ENCODE measurements at places on chromosomes 7 and 10.

DNA sequence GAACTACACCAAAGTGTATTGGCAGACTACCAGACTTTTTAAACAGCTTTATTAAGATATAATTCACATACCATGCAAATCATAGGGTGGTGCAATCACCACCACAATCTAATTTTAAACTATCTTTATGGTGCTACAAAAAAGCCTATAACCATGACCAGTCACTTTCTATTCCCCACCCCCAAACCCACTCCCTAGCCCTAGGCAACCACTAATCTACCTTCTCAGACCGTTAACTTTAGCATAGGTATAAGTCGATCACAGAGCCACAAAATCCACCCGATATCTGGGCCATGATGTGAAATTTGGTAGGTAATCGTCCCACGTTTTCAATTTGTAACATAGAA, 536 bp upstream of the POM121 start:
- DNase-seq: no peak

DNA sequence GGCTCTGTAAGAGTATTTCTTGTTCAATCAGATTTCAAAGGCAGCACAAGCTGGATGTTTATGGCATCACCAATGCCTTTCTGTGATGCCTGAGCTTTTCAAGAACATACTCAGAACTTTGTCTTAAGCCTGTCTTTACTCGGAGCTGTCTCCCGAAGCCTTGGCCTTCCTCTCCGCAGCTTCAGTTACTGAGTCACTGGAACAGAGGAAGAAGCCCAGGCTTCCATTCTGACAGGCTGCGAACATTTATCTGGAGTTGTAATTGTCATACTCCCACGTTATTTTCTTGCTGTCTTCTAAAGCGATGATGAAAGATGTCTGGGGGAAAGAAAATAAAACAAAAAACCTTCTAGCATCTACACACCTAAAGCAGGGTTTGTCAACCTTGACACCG, 43.9 kb downstream of the GRK5 start:
- DNase-seq: no peak

DNA sequence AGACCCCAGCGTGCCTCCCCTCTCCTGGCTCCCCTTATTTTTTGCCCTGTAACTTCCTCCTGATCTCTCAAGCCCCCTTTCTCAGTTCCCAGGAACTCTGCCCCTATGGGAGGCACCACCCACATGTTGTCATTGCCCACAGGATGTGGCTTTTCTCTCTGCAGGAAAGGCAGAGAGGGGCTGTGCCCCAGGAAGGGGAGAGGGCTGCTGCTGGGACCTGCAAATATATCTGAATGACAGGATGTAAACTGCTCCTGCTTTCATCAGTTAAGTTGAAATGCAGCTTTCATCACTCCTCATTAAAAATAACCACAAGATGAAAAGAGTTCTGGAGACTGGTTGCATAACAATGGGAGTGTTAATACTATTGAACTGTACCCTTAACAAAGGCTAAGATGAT, 103.3 kb downstream of the CLEC2L start:
- no peak for DNase-seq

GRCh38 chr7:130123501-130123900, 53.2 kb downstream of the KLHDC10 start:
- DNase-seq: no peak

- DNase-seq: no peak
These were observed 9.5 kb upstream of the RAMP3 start for GRCh38 chr7:45147858-45148652.

DNA sequence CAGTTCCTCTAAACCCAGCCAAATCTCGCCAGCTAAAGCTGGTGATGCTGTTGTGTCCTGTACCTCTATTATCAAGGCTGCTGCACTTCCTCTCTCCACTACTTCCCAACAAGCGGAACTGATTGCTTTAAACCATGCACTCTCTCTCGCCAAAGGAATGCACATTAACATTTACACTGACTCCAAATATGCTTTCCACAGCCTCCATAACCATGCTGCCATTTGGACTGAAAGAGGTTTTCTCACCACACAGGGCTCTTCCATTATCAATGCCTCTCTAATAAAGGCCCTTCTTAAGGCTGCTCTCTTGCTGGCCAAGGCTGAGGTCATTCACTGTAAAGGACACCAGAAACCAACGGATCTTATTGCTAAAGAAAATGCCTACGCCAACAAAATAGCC, 11.4 kb upstream of the LRRC61 start:
- DNase-seq: no peak

GRCh38 chr7:27100694-27101170, 1.8 kb downstream of the HOXA2 start:
- no peak for DNase-seq

DNA sequence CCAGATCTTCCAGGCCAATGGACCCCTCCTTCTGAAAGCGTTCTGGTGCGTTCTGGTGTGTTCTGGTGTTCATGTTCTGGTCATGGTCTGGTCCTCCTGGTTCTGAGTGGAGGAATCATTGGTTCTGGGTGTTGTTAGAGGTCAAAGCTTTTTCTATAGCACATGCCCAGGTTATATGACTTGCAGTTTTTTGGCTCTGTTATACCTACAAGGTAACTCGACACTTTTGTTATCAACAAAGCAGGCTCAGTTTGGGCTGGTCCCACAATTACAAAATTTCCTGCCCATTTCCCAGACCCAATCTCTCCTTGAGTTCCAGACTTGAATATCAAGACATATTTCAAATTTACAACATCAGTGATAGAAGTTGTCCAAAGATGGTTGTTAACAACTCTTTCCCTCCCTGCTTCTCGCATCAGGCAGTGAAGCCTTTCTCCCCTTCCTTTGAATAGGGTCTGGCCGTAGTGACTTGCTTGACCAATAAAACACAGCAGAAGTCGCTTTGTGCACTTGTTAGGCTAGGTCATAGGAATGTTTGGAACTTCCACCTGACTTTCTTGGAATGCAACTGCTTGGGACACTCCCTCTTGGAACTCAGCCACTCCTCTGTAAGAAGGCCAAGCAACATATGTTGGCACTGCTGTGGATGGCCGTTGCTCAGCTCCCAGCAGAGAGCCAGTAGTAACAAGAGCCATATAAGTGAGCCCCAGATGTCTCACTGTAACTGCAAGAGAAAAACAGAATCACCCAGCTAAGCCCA, 83.1 kb upstream of the STEAP1B start:
- no peak for DNase-seq

DNA sequence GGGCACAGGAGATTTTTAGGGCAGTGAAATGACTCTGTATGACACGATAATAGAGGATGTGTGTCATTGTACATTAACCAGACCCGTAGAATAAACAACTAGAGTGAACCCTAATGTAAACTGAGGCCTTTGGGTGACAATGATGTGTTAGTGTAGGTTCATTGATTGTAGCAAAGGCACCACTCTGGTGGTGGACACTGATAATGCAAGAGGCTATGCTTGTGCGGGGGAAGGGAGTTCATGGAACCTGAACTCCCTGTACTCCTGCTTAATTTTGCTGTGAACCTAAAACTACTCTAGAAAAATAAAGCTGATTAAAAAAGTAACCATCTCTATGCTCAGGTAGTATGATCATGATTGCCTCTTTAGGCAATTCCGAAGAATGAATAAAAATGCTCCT, 96.3 kb upstream of the VIPR2 start:
- no peak for DNase-seq

DNA sequence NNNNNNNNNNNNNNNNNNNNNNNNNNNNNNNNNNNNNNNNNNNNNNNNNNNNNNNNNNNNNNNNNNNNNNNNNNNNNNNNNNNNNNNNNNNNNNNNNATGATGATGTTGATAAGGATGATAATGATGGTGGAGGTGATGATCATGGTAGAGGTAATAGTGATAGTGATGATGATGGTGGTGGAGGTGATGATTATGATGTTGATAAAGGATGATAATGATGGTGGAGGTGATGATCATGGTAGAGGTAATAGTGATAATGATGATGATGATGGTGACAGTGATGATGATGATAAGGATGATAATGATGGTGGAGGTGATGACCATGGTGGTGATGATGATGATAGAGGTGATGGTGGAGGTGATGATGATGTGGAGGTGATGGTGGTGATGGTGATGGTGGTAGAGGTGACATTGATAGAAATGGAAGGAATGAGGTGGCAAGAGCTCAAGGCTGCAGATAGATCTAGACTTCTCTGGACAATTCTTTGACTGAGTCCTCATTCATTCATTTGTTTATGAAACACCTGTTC, 47.8 kb downstream of the FAM20C start:
- no peak for DNase-seq

- no peak for DNase-seq
These were observed 502.1 kb downstream of the RPS24 start for GRCh38 chr10:78535716-78536218.

DNA sequence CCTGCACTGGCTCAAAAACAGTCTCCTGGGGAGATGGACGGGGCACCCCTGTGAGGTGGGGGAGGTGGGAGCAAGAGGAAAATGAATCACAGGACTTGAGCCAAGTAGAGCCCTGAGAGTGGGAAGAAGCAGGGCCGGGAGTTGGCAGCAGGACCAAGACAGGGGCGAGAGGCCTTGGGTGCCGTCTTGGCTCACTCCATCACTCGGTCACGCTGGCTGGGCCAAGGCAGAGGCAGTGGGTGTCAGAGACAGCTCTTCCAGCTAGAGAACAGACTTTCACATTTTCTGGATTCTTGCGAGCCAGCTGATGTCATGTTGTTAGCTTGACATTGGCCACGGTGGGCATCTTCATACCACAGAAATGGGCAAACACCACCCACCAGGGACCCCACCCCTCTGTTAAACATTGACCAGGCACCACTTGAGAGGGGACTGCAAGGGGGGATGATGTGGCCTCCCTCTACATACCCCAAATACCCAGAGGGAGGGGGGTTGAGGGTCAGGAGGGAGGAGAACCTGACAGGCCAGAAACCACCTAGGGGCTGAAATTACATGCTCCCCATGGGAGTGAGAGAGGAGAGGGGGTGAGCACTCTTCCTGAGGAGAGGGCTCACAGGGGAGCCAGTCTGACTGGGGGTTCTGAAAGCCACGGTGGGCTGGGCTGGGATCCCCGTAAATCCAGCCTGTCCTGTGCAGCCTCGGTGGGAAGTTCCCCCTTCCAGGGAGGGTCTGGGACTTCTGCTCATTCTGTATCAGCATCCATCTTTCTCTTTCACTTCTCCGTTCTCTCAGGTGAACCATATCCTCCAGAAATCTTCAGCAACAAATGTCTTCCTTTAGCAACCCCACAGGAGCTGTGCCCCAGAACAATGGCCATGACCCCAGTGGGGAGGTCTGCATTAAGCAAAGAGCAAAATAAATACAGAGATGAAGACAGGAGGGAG, 19.6 kb downstream of the CAMK2B start:
- no peak for DNase-seq

GRCh38 chr7:72538147-72538546, 126.0 kb upstream of the CALN1 start:
- no peak for DNase-seq

DNA sequence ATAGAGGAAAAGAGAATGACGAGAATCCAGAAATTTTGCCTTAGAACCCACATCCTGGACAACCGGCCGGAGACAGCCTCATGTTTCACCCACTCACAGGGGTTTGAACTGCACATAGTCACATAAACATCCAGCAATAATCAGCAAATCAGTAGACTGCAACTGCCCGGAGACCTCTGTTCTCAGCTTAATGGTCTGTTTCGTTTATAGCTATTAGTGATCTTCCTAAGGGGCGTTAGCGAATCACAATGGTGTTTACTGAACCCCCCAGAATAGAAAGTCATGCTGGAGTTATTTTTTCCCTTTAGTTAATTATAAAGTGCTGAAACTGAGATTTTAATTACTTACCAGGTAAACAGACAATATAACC, 98.4 kb downstream of the SFMBT2 start:
- DNase-seq: no peak

DNA sequence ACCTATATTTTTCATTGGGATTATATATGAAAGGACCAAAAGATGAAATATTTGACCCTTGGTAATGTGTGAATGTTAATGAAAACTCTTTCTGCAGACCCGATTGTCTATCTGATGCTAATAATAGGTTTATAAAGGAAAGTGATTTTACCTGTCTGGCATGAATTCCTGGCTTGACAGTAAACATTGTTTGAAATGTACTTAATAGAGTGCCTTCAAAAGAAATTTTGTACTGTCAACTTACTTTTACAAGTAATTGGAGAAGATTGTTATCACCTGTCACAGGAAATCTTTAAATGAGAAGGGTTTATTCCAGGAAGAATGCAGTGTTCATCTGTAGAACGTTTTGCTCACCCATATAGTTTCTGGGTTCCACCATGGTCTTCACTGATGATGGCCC, 588.2 kb downstream of the INHBA start:
- no peak for DNase-seq

DNA sequence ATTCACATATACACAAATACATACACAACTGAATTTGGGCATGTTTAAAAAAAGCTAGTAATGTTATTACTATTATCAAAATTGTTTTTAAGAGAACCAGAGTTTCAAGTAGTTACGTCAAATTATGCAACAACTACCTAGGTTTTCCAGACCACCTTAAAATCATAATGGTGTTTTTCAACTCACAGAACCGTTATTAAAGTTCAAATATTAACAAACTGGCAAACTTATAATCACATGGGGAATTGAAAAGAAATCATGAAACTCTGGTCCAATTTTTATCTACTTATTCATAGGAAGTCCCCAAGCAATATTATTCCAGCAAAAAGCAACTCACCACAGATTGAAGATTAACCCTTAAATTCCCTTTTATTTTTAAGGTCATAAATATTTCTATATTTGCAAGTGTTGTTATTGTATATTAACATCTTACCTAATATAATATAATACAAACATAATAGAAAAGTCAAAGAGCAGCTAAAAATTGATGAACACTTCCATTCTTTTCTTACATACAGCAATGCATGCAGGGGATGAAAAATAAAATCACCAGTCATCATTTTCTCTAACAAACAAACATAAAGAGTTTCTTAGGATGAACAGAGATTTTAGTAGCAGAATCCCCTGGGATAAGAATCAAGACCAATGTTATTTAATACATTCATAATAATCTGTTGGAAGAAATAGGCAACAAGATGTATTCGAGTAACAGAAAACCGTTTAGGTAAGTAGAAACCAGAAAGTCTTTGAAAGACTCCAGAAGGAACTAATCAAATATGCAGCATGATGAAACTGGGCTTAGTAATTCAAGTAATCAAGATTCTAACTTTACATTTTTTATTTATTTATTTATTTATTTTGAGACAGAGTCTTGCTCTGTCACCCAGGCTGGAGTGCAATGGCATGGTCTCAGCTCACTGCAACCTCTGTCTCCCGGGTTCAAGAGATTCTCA, 391.1 kb downstream of the PARD3 start:
- no peak for DNase-seq

DNA sequence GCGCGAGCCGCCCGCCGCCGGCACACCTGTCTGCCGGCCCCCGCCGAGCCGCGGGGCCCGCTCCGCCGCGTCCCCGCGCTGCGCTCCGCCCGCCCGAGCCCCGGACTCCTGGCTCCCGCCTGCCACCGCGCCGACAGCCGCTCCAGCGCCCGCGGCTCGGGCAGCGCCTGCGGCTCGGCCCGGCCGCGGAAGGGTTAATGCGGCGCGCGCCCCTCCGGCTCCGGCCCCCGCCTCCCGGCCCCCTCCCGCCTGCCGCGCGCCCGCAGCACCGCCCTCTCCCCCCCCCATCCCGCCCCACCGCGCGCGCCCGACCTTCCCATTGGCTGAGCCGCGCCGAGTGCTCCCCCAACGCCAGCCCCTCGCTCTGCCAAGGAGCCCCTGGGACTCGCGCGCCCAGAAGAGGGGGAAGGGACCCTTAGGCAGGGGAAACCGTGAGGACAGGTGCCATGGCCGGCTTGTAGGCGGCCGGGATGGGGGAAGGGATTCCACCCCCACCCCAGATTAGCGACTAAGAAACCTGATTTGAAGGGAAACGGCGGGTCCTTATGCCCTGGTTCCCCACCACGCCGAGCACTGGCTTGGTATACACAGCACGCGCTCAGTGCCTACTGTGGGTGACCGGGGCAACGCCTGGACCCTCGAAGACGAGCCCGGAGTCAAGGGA, at the start of gene KCNH2:
Gene KCNH2 (minus strand): TSS at position 196 of the 664 bp plus-strand sequence. CDS start 408 bp downstream, outside the sequence.
- DNase-seq: no peak

Measured in stimulated activated CD8-positive, alpha-beta memory T cell treated with anti-CD3 and anti-CD28 coated beads, Interleukin-15, amount 100 ng/mL, for 24 hours (primary cell).